ENCODE measurements at places on chromosomes 7 and 10.

DNA sequence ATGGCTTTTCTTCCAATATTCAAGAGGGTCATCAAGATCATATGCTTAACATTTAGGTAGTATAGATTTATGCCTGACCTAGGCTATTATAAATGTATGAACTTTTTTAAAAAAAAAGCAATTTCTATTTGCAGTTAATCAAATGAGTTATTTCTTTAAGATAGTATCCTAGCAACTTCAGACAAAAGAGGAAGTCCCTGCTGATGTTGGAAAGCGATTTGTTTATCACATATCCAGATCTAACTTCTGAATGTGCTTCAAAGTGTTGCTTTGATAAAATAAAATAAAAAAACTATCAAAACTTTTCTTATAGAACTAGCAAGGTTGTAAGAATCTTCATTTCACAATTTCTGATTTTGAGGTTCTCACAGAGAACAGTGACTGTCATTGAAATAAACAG is 401.9 kb upstream of the PHF14 start:
- no peak for DNase-seq

DNA sequence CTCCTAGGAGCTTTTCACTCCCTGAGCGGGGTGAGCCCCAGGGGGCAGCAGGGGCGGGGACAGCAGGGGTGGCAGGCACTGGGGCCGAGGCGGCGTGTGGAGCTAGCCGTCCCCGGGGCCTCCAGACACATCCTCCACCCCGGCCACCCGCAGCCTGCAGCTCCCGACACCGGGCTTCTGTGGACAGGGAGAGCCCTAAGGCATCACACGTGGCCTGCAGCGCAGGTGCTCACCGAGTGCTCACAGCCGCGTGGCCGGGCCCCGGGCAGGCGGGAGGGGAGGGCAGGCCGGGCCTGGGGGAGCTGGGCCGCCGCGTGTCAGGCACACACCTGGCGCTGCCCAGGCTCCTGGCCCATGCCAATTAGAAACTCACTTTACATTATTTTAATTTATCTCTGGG is 51.4 kb downstream of the MICALL2 start:
- DNase-seq, result no peak

DNA sequence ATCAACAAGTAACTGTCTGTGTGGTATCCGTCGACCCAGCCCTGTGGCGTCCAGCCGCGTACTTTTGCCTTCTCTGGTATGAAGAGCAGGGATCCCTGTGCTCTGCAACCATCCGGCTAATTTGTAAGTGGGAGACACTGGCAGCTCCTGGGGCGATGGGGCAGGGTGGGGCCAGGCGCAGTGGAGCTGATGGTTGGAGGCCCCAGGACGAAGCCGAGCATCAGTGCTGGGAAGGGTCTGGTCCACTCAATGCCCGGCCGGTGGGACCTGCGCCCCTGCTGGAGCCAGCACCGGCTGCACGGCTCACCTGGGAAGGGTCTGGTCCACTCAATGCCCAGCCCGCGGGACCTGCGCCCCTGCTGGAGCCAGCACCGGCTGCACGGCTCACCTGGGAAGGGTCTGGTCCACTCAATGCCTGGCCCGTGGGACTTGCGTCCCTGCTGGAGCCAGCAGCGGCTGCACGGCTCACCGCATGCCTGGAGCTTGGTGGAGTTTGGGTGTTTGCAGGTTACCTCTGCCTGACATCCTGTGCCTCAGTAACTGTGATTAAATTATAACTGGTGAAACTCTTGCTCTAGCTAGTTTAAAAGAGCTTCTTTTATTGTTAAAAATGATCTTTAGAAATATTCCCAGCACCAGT is 96.1 kb downstream of the NKX6-2 start:
- no peak for DNase-seq

- no peak for DNase-seq
Measured at GRCh38 chr7:101557421-101557820, 71.7 kb downstream of the MYL10 start.

- DNase-seq, result no peak
Measured at GRCh38 chr7:45969940-45970339, 48.9 kb upstream of the IGFBP3 start.

- peak; percentile 60 for DNase-seq
Measured at GRCh38 chr10:43707770-43708169, 59.1 kb upstream of the ZNF32 start.

DNA sequence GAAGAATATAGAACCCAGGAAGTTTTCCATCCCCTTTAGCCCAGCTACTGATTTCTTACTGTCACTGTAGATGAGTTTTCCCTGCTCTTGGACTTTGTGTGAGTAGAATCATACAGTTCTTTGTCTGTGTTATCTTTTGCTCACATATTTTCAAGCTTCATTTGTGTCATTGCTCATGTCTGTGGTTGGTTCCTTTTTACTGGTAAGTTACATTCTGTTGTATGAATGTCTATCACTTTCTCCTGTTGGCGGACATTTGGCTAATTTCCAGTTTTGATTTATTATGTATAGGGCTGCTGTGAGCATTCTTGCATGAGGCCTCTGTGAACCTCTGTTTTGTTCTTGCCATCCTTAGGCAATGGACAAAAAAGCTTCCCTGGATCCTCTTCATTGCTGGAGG is 5.3 kb downstream of the GLRX3 start:
- peak; percentile 43 for DNase-seq

- DNase-seq, result no peak
Measured at GRCh38 chr10:69239816-69240434, 19.8 kb downstream of the HKDC1 start.

GRCh38 chr10:45473126-45473525 is 99.1 kb downstream of the ALOX5 start:
- DNase-seq, result no peak

GRCh38 chr7:24595671-24596418 is 22.6 kb downstream of the PALS2 start:
- DNase-seq, result no peak

GRCh38 chr10:24202181-24202570 is 6.8 kb upstream of the KIAA1217 start:
- DNase-seq, result no peak

- DNase-seq, result peak; percentile 38
Measured at GRCh38 chr10:125343118-125343925, 183.0 kb upstream of the CTBP2 start.

DNA sequence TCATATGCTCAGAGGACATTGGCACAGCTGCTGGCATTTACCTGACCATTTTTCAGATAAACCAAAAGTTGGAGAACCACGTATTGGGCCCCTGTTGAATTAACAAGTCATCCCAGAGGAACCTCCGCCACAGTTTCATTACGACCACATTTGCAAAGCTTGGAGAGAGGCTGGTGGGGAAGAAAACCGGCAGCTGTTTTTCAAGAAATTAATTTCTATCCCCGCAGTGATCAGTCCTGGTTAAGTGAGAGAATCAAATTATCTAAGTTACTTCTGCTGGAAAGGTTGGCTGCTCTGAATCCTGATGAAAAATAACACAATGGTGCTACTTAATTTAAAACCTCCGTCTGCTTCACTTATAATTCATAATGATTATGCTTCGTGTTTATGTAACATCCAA is 737.1 kb upstream of the AUTS2 start:
- no peak for DNase-seq

- peak; percentile 9 for DNase-seq
Measured at GRCh38 chr10:98748298-98748697, 301.6 kb upstream of the HPS1 start.

DNA sequence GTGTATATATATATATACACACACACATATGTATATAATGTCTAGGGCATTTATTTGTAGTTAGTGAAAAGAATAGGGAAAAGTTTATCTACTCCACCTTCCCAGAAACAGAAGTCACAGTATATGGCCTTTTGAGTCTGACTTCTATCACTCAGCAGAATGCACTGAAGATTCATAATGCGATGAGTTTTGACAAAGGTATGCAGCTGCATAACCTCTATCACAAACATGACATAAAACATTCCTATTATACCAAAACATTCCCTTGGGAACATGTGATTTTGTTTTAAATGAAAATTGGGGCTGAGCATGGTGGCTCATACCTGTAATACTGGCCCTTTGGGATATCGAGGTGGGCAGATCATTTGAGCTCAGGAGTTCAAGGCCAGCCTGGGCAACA is 137.3 kb upstream of the EEPD1 start:
- DNase-seq, result peak; percentile 58

GRCh38 chr7:49398236-49398635 is 375.2 kb upstream of the VWC2 start:
- no peak for DNase-seq

DNA sequence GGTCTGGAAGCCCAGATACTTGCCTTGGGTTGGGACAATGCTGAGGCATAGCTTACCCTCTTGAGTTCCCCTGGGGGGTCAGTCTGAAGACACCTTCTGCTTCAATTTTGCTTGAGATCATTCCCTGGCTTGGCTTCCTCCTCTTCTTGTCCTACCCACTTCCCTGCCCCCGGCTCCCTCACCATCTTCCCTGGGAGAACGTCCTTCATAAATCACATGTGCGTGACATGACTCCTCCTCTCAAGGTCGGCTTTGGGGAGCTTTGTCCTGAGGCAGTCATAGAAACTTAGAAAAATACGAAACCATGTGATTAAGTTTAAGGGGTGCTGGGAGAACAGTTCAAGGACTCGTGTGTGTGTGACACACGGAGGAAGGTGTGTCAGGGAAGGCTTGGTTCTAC is 122.6 kb downstream of the SH2D4B start:
- no peak for DNase-seq

DNA sequence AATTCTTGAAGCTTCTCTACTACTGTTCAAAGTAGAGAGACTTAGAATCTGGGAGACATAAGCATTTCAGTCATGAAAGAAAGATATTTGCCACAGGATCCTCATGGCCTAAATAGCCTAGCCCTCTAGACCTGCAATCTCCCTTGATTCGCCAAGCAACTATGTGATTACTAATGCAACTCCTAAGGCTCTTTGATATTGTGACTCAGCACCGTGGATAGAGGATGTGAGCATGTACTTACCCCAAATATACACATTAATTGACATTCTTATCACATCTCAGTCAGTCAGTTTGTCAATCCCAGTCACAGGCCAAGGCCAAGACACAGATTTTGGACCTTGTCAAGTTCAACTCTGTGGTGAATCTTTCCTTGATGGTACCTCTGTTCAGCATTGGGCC is 42.6 kb downstream of the GPR37 start:
- DNase-seq, result peak; percentile 64

GRCh38 chr10:34351161-34351560 is 463.9 kb downstream of the PARD3 start:
- DNase-seq, result no peak

GRCh38 chr7:39430441-39430840 is 135.8 kb upstream of the YAE1 start:
- DNase-seq, result no peak

DNA sequence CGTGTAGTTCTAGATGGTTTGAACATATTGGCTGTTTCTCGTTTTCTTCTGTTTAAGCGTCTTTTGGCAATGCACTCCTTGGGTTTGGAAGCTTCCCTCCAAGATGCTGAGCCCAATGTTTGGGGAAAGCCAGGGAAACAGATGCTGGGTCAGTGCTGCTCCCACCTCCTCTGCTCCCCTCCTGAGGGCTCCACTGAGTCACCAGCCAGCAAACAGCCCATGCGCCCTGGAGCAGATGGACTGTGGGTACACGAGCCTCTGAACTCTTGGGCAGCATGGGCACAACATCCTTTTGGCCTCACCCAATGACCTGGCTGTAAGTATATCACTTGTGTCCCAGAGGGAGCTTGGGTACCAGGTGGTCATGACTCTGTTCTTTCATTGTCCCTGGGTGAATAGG is 207.6 kb downstream of the BUB3 start:
- DNase-seq, result no peak

- DNase-seq, result no peak
Measured at GRCh38 chr10:101668566-101668965, 26.4 kb downstream of the FBXW4 start.

DNA sequence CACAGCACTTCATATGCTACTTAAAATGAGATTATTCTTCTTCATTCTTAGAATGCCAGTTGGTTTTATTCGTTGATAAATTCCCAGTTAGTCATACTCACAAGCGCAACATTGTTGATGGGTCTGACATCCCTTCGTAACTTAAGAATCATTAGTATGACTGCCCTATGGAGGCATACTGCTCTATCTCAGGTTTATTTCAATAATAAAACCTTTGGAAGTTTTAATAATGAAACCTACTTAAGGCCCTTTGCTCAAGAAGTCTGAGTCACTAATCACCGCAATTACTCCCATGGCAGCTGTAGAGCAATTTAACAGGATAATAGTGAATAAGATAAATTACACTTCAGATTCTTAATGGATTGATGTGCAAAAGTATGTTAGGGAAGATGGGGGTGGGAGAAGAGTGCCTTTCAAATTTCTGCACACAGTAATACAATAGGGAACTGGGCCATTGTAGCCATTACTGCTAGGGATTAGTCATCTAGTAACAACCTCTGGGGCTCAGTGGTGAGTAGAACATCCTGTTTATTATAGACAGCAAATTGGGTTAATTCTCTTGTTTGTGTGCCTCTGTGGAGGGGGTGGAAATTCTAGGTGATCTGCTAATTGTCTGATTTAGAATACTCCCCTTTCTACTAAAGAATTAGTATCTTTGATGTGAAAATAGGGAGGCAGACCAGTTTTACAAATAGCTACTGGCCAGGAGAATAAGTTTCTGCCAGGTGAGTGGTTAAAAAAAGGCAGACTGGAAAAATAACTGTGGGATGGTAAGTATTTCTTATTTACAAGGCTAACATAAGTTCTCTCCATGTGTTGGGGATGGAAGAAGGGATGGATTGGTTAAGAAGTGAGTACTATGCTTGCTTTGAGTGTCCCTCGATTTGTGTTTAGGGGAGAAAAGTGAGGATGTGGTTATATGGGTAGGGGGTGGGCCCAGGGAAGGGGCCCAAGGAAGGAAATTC is 74.5 kb upstream of the VKORC1L1 start:
- DNase-seq, result peak; percentile 43

GRCh38 chr10:51311228-51311627 is 236.9 kb downstream of the PRKG1 start:
- DNase-seq, result no peak

DNA sequence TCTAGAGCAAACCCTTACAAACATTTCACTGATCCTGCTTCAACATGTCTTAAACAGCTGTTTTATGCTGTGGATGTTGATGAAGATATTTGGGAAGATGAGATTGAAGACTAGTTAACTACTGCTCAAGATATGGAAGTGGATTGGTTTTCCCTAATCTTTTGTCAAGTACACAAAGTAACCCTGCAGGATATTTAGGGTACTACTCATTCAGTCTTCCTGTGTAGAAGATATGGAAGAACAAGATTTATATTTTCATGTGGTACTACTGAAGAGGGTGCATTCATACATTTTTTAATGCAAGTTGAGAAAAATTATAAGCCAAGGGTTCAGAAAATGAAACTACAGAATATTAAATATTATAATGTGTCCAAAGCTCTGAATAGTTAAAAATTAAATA is 18.3 kb upstream of the TMEM140 start:
- no peak for DNase-seq

DNA sequence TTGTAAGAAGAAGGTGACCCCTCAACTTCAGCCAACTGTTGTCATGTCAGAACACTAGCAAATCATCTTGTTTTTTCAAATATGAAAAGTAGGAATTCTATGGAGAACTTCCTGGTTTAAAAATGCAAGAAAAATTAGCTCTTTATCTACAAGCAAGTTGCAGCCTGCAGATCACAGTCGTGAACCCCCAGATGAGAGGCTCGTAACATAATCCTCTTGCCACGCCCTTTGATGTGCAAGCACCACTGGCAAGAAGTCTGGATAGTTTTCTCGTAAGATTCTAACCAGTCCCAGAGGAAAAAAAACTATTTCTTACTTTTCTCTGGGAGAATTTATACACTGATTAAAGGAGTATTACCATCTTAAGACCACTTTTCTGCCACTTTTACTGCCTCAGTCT is 132.3 kb downstream of the DPY19L1 start:
- DNase-seq, result no peak

GRCh38 chr7:14045651-14046050 is 56.2 kb upstream of the ETV1 start:
- DNase-seq, result no peak

- no peak for DNase-seq
Measured at GRCh38 chr7:122056977-122057376, 87.1 kb downstream of the AASS start.
